ENCODE measurements at places on chromosomes 2 and 18.

DNA sequence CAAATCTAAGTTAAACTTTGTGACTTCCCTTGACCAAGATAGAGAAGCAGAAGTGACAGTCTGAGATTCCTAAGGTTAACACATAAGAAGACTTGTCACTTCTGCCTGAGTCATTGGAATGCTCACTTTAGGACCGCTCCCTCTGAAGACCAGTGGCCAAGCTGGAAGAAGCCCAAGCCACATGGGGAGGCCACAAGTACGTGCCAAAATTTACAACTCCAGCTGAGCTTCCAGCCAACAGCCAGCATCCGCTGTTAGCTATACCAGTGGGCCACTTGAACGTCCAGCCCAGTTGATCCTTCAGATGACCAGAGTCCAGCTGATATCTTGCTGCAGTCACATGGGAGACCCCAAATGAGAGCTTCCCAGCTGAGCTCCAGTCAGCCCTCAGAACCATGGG, 18.1 kb upstream of the ANTXR1 start:
- DNase-seq = peak; percentile 78

- DNase-seq = no peak
Measured at GRCh38 chr2:104787298-104788065, 66.4 kb upstream of the POU3F3 start.

DNA sequence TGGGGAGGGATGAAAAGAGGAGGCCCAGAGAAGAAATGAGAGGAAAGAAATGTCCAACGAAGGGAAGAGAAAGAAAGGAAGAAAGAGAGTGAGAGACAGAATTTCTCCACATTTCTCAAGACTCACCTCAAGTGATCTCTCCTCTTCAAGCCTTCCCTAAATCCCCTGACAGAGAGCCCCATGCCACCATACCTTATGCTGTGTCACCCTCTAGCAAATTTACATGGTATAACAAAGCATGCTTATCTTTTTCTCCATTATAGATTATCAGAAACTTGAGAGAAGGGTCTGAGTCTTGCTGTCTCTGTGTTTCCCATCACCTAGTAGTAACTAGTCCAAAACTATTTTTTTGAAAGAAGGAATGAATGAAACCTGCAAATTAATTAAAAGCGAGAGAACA, 1208.4 kb downstream of the DPP10 start:
- DNase-seq = no peak

GRCh38 chr18:26710470-26711096, 154.9 kb downstream of the AQP4 start:
- DNase-seq = no peak

DNA sequence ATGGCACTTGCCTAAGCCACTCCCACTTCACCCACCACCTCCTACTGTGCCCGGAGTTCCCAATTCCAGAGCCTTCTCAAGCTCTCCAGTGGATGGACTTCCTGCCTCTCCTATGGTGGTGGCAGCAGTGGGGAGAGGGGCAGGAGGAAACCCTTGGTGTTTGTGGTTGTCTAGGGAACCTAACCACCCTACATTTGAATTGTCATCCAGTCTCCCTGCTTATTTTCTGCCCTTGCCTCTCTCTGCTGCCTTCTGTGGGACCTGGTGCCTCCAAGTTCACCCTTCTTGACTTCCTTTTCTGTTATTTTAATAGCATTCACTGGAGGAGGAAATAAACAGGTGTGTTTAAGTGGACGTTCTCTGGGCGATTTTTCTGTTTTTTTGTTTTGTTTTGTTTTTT, 50.0 kb upstream of the HPCAL1 start:
- DNase-seq = peak; percentile 14

DNA sequence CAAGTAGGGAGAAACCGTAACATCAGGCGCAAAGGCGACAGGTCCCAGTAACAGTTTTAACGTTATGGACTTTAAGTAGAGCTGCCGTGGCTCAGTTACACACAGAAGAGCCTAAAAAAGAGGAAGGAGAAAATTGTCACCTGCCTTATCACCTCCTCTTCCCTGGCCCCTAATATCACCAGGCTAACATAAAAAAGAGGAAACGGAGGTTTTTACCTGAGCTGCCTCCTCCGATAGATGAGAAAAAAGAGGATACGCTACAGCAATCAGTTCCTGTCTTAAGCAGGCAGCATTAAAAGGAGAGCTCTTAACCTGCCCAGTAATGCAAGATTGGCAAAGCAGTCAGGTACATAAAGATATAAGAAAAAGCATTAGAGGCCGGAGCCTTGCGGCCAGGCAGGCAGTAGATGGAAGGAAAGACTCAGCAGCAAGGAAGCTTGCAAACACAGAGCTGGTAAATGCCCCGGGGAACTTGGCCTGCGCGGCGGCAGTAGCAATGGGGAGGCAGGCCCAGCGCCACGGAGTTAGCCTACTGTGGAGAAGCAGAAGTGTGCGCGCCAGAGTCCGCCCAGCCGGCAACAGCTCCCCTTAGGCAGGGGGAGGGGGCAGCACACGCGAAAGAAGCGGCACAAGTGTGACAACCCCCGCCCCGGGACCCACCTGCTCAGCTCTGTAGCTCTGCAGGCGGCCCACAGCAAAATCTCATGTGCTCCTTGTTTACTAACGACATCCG, 116.3 kb upstream of the SCN7A start:
- DNase-seq = no peak

- DNase-seq = peak; percentile 21
Measured at GRCh38 chr2:239578381-239578780, 177.6 kb upstream of the HDAC4 start.

DNA sequence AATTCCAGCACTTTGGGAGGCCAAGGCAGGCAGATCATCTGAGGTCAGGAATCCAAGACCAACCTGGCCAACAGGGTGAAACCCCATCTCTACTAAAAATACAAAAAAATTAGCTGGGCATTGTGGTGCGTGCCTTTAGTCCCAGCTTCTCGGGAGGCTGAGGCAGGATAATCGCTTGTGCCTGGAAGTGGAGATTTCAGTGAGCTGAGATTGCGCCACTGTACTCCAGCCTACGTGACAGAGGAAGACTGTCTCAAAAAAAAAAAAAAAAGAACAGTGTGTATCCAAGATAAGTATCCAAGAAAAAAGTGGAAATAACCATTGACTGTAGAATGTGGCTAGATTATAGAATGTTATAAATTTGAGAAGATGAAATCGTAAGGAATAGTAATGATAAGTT, 142.1 kb downstream of the FAM124B start:
- no peak for DNase-seq

DNA sequence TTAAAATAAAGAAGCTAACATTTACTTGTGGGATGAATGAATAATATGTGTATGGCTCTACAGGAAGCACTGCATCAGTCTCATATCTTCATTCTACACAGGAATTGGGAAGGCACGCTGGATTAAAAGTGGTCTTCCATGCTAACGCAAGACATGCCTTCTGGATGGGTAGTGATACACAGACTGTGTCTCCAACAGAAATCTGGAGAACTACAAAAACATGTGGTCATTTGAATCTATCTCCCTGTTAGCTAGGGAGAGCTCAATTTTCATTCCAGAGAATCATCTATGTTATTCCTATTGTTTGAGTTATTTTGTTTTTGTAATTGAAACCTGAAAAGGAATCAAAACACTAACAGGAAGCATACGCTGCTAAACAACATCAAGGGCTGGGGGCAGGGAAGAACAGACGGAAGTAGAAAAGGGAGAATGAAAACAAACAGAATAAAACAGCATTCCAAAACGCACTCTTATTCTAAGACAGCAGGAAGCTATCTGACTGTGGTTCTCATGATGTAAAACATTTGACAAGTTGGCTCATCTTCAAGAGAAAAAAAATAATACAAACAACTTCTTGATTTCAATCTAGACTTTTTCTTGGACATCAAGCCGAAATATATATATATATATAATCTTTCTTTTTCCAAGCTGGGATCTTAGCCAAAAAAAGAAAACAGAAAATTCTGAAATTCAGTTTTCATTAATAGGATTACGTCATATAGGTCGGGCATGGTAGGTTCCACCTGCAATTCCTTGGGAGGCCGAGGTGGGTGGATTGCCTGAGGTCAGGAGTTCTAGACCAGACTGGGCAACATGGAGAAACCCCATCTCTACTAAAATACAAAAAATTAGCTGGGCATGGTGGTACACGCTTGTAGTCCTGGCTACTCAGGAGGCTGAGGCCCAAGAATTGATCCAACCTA, 31.5 kb upstream of the ASNSD1 start:
- DNase-seq = no peak

GRCh38 chr18:63514888-63515678, 27.1 kb upstream of the SERPINB12 start:
- no peak for DNase-seq

DNA sequence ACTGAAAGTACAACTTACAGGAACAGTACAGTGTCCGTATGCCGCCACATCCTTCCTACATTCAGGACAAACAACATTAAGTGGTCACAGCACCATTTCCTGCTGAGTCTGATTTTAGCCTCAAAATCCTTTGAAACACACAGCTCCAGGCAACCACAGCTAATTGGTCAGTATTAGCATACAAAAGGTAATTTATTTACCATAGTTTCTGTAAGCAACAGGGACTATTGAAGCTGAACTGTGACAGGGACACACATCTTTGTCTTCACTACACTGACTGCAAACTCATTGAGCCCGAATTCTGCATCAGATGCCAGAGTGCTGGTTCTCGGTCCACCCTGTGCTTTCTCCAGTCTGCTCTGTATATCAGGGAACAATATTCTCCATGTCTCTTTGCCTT, 151.8 kb downstream of the ST6GAL2 start:
- no peak for DNase-seq

DNA sequence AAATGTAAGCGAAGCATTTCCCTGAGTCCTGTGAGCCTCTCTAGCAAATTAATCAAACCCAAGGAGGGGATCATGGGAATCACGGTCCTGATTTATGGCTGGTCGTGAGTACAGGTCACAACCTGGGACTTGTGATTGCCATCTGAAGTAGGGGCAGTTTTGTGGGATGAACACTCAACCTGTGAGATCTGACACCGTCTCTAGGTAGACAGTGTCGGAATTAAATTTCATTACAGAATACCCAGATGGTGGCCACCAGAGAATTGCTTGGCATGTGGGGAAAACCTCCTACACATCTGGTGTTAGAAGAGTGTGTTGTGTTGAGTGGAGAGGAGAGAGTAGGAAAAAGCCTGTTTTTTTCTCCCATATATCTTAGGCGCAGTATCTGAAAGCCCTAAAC, 12.5 kb downstream of the CAPN14 start:
- no peak for DNase-seq

GRCh38 chr2:215722125-215722524, 286.3 kb upstream of the FN1 start:
- no peak for DNase-seq

GRCh38 chr2:54845514-54845913, 122.1 kb downstream of the EML6 start:
- no peak for DNase-seq

DNA sequence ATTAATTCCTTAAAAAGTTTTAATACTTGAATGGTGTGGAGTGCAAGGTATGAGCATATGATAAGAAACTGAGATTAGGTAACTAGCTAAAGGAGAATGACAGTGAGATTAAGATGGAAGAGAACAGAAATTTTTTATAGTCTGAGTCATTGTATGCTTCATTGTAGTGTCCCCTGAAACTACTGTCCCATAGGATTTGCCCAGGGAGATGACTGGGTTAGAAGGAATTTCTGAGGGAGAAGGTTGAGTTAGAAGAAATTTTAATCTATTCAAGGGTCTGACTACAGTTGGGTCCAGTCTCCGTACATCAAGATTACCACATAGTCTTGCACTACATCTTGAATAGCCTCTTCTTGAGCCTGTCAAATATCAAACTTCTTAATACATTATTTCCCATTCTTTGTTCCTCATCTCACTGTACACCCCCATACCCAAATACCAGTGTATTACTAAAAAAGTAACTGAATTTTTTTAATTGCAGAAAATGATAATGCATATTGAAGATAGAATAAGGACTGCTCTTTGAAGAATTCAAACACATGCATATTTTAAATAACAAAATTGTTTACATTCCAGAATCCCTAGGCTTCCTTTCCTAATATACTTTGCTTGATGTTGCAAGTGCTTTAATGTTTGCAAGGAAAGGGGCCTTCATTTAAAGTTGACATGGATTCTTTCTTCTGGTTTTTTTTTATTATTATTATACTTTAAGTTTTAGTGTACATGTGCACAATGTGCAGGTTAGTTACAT, 314.3 kb upstream of the COL3A1 start:
- DNase-seq = no peak

DNA sequence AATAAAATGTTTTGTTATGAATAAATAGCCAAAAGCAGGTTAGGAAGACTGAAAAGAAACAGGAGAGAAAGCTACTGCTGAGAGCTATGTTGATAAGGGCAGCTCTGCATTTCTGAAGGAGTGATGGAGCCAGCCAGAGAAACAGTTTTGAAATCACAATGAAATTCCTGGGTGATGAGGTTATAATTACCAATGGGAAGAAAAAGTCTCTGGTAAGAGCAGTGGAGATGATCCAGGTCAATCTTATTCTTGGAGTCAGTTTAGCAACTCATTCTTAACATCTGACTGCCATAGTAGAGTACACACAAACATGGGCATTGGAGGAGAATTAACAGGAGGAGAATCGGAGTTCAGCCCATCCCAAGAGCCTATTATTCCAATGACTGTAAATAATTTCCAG, 2.4 kb downstream of the ALKAL2 start:
- no peak for DNase-seq

- DNase-seq = peak; percentile 72
Measured at GRCh38 chr18:48452861-48453323, 43.7 kb upstream of the ZBTB7C start.

DNA sequence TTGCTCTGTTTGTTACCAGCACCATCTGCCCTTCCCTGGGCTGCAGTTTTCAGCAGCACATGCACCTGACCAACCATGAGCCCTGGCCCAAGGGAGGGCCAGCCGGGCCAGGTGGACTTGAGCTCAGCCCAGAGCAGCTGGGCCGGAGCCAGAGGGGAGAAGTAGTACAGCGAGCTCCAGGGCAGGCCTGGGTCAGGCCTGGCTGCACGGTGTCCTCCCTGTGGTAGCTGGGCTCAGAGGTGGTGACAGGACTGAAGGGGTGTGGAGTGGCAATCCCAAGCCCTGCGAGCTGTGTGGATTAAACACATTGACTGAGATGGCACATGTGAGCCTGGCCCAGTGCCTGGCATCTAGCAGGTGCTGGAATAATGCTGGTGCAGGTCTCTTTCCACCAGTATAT, 222.2 kb downstream of the GLI2 start:
- no peak for DNase-seq

DNA sequence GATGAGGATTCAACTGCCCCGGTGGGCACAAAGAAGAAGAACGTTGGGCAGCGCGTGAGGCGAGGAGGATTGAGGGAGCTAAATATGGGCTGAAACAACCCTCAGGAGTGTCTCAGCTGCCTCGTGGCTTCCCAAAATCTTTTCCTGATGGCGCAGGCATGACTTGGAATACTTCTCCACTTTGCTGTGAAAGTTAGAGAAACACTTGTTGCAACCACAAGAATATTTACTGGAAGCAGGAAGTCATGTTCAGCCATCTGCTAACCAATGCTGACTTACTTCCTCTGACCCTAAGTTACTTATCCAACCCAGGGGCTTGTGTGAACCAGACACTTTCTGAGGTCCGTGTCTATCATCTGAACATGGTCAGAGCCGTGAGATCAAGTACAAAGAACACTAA, 148.8 kb downstream of the ARL4C start:
- no peak for DNase-seq

- DNase-seq = peak; percentile 82
Measured at GRCh38 chr2:45649858-45650811, 1.3 kb upstream of the PRKCE start.

Data from aorta (tissue), 5 donors.